ENCODE measurements at places on chromosomes 5 and 9.
A peak's percentile ranks its signal among the peaks of the same experiment; 100 is the strongest.

GRCh38 chr9:5949103-5949699 is 58.5 kb downstream of the MLANA start:
- DNase-seq: peak; percentile 7

DNA sequence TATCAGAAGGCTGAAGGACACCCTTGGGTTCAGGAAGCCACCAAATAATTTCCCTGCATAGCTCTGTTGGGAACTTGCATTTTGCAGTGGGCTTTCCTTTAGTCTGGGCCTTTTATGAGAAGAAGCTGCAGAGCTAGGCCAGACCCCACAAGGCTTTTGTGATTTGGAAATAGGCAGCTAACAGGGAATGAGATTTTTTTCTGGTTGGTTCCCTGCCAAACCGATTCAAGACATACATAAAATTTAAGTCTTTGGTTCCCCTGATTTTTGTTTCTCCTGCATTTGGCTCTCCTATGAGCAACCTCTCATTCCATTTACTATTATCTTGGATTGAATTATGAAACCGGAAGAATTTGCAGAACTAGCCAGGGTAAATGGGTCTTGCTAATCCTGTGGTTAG is 81.5 kb upstream of the PTCH1 start:
- no peak for DNase-seq

- DNase-seq: peak; percentile 57
These were observed 26.8 kb downstream of the NIPAL4 start for GRCh38 chr5:157486861-157487260.

DNA sequence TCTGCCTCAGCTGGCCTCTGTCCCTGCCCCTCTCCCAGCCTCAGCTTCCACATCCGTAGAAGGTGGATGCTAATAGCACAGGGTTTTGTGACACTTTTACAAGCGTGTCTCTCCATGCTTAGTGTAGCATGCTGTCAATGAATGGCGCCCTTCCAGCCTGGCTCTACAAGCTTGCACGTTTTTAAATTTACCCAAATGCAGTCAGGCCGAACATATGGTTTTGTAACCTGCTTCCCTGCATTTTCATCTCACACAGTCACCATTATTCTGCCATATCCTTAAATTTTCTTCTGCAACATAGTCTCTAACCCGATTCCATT is 28.8 kb downstream of the FAM163B start:
- no peak for DNase-seq

- DNase-seq: no peak
These were observed 4.7 kb downstream of the SARDH start for GRCh38 chr9:133733421-133733795.

- no peak for DNase-seq
These were observed 445.3 kb downstream of the NTRK2 start for GRCh38 chr9:85114799-85115198.

DNA sequence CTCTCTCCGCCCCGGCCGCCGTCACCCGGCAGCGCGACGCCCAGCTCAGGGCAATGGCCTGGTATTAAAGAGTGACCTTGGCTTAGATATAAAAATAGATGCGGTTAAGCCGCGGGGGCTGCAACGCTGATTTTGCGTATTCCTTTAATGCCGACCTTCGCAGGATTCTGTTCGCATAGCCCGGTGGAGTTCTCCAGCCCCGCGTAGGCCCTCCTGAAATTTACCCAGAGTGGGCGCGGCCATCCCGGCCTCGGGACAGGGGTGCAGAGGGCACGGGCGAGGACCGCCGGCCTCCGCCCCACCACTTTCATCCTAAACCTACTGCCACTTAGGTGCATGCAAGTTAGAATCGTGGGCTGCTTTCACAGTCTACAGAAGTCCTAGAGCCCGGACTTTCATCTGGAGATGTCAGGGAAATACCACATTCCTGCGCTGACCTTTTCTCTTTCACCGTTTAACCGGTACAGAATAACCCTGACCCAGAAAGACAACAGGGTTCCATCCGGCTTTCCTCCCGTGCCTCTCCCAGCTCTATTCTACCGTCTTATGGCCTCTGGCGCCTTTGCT is 492 bp upstream of the FAM169A start:
- no peak for DNase-seq

DNA sequence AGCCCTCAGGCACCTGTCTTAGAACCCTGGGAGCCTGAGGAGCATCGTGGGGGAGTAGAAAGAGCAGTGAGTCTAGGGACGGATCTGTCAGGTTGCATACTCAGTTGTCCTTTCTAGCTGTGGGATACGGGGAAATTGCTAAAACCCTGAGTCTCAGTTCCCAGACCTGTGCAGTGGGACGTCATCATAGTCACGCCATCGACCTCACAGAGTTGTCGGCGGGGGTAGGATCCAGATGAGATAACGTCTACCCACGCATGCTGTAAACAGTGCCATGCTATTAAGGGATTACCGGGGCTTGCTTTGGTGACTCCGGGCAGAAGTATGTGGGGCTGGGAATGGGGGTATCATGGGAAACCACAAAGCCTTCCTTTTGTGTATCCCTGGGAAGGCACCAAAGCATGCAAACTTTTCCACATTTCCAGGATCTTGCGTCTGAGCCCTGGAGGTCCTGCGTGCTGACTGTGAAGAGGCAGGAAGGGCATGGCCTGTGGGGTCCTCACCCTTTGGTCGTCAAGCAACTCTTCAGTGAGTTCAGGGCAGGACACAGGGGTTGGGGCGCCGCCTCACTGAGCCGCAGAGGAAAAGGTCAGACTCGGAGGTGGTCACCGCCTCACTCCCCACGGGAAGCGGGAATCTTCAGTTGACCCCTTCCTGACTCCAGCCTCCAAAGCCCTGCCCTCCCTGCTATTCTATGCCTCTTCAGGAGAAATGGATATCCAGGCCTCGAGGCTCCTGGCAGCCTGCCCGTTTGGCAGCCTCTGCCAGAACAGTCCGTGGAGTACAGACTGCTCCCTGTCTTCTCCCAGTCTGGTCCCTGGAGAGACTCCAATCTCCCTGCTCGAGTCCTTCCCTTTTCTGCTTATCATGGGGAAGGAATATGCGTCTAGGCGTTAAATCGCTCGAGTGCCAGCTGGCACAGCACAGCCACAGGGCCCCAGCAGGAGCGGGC is 186.8 kb upstream of the KLF9 start:
- DNase-seq: peak; percentile 67

GRCh38 chr5:2261004-2261703 is 378.4 kb upstream of the IRX4 start:
- DNase-seq: no peak

DNA sequence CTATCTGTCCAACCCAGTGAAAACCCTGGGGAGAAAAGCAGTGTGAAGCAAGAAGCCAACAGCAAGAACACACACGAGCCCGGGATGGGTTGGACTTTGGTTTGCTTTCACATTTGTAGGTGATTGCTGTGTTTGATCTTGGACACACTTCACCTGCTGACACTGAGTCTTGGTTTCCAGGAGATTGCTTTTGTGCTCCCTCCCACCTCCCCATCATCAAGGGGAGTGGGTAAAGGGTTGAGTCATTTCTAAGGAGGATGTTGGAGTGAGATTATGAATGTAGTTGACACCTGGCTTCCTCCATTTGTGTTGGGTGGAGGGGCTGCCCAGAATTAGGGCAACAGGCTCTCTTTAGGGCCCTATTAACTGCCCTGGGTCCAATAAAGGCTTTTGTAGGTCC is 37.5 kb downstream of the ANKDD1B start:
- DNase-seq: no peak

GRCh38 chr9:121584421-121584820 is 67.0 kb upstream of the DAB2IP start:
- DNase-seq: no peak

- DNase-seq: peak; percentile 49
These were observed 10.0 kb downstream of the DIPK1B start for GRCh38 chr9:136722093-136722968.

DNA sequence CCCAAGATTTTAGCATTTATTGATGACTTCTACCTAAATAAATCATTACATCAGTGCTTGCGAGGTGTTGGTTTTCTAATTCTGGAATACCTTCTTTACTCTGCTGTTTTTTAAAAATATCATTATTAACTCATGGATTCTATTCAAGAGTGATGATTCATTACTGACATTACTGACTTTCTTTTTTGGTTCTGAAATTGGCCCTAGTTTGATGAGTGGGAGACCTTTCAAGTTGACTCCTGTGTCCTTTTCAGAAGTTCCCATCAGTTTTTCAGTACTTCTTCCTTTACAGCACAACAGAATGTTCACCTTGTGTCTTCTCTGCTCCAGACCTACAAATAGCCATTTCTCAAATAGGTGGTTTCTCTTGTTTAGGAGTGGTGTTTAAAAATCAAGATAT is 114.1 kb downstream of the PCSK5 start:
- DNase-seq: no peak

DNA sequence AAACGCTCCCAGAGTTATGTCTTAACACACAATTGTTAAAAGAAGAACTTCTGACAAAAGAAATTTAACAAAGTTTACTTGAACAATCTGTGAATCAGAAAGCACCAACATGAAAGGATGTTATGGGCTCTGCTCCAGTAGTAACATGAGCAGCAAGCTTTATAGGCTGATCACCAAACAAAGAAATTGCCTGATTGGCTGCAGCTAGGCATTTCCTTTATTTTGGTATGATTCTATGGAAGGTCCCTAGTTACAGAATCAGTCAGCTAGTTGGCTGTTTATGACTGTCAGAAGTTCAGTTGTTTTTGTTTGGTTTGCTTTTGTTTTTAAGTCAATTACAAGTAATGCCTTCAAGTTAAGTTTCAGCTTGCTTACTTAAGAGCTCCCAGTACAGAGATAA is 102.4 kb upstream of the SMC2 start:
- DNase-seq: no peak

DNA sequence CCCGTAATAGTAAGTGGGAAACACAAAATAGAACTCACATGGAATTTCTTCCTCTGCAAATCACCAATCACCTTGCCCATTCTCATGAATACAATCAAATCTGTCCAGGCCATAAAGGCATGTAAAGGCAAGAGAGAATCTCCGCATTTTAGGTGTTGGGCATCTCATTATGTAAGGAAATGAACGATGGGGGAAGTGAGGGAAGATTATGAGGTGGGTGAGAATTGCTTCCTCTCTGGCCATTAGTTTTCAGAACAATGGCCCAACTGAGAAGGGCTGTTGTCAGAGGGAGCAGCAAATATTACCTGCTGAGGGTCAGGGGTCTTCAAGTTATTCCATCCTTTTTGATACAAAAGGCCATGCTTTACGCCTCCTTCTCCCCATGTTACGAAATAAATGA is 455.1 kb downstream of the ARHGEF28 start:
- no peak for DNase-seq

GRCh38 chr5:121174351-121174750 is 677.3 kb upstream of the FTMT start:
- no peak for DNase-seq

GRCh38 chr9:81424431-81424830 is 264.9 kb downstream of the TLE1 start:
- no peak for DNase-seq

DNA sequence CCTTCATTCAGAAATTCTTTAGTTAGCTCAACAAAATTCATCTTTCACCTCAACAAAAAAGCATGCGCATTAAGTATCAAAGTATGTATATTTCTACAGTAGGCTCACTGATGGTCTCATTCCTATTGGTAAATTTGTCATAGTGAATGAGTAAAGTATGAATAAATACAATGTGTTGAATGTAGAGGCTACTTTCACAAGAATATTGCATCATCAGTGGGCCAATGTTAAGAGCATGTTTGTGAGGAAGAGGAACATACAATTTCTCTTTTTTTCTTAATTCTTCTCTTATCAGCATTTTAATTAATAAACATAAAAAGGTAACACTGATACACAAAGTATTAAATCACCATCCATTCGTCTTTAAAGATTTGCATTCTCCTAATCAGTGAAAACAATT is 505.1 kb downstream of the CETN3 start:
- no peak for DNase-seq

DNA sequence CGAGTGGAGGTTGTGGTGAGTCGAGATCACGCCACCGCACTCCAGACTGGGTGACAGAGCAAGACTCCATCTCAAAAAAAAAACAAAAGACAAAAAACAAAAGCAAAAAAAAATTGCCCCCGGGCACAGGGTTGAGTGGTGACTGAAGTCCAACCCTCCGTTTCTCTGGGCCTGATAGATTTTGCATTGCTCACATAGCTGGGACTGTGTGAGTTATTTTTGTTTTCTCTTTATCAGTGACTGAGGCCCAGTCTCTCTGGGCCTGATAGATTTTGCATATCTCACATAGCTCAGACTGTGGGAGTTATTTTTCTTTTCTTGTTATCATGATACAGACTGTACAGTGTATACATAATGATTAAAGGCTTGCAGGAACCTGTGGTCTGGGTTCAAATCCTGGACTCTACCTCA is 2.6 kb upstream of the SLC28A3 start:
- DNase-seq: no peak

DNA sequence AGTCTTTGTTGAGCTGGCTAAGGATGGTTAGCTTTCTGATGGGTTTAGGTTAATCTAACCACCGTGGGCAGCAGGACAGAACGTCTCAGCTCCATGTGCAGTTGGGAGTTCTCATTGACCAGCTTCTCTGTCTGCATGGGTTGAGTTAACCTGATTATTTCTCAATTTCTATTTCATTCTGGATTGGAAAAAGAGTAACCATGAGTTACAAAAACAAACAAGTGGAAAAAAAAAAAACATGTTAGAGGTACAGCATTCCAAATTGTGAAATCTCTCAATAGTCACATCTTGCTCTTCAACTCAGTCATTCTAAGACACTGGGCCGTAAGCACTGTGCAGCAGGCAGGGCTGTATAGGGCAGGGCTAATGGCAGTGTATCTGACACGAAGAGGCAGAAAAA is 343.7 kb upstream of the KLF4 start:
- no peak for DNase-seq

GRCh38 chr5:93578813-93579691 is 2.0 kb downstream of the NR2F1-AS1 start:
- peak; percentile 10 for DNase-seq

DNA sequence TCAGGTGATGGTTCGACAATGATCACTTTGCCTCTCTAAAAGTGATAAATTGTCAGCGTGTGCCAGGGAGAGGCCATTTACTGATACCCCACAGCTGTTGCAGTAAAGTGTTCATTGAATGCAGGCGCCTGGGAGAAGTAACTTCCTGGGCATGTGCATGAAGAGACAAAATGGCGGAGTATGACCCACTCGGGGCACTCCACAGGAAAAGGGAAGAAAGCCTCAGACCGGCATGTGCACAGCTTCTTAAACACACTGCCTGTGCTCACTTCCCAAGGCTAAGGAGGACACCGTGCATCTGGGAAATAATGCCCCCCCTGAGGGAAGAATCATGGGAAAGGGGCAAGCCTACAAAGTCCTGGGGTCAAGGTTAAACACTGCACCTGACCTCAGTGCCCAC is 329.5 kb downstream of the ICE1 start:
- DNase-seq: no peak

GRCh38 chr5:31741496-31741895 is 102.6 kb downstream of the PDZD2 start:
- no peak for DNase-seq

DNA sequence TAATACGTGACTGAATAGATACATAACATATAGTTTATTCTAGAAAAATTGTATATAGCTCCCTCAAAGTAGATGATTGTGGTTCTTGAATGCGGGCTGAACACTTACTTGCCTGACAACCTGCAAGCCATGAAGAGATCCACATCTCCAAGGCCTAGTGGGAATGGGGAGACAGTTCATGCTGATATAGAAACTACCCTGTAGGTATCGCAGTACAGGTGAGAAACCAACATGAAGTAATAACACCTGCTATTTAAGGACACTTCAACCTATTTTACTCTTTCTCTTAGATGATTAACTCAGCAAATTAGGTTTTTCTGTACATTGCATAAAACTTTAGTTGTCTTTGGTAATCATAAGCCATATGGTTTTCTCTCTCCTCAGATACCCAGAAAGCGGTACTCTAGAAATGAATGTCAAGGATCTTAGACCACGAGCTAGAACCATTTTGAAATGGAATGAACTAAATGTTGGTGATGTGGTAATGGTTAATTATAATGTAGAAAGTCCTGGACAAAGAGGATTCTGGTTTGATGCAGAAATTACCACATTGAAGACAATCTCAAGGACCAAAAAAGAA is 47.3 kb downstream of the UHRF2 start:
- no peak for DNase-seq

Measured in NCI-H82 (cell line).